Naive thymus-derived CD4-positive, alpha-beta T cell (primary cell): ENCODE measurements at places on chromosomes 1 and 21. TPM values are rescaled to one million over a fixed set of nuclear protein-coding genes. Genes with fewer than 3 reads are reported as not detected.

Gene ZSWIM5
- total RNA-seq, result 2.0 TPM

Gene KIF21B
- total RNA-seq, result 76.6 TPM

Gene SFN
- total RNA-seq, result 0.76 and 1.1 TPM in 2 replicates

Gene MRPL37
- 36.6 TPM for total RNA-seq

Gene RAB42
- total RNA-seq, result 1.1 TPM

Gene FAM167B
- total RNA-seq, result 2.0 TPM

Gene PLOD1
- 19.3 and 24.2 TPM in 2 replicates for total RNA-seq

Gene TSTD1
- total RNA-seq, result 52.8 TPM

Gene GPR153
- 2.9 TPM for total RNA-seq

Gene ACOT11
- 1.2 TPM for total RNA-seq
